ENCODE measurements at places on chromosomes 4 and X. TPM values are rescaled to one million over a fixed set of nuclear protein-coding genes. Genes with fewer than 3 reads are reported as not detected.

The REPS2 gene
- total RNA-seq = 6.9 TPM

The SMIM43 gene
- 0.30 TPM for total RNA-seq

The MAGEA9B gene
- not detected for total RNA-seq

The SLC16A2 gene
- total RNA-seq = 7.2 TPM

The EREG gene
- total RNA-seq = 23.4 TPM

The CEP44 gene
- 30.7 TPM for total RNA-seq

The ADGRL3 gene
- 55.9 TPM for total RNA-seq

The ZCCHC18 gene
- 0.79 TPM for total RNA-seq

The PRPS2 gene
- 22.5 TPM for total RNA-seq

The PTPN13 gene
- total RNA-seq = 78.6 TPM

All from skin of body (tissue), 3 donors.